ENCODE measurements at places on chromosomes 4 and X. TPM values are rescaled to one million over a fixed set of nuclear protein-coding genes. Genes with fewer than 3 reads are reported as not detected.

DNA sequence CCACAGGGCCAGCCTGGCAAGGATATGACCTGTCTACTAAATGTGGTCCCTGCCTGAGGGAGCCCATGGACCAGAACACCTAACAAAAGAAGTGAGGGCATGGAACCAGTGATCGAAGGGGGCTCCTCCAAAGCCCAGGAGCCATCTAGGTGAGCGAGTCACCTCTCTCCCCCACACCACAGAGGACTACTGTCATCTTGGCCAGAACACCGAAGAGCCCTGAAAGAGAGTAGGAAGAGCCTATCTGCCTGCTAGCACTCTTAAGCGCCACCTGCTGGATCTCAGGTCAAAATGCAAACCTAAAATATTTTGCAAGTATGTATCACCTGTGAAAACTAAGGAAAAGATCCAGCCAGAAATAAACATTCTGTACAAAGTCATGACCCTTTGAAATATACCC, 137.9 kb upstream of the ZXDB start:
- no peaks in the 10 kb centered on the region for H3K27me3 ChIP-seq
- H3K4me1 ChIP-seq, result no peaks in the 10 kb centered on the region
- H3K27ac ChIP-seq, result no peak overlapping the region
- H3K36me3 ChIP-seq, result no peaks in the 10 kb centered on the region
- no peak for DNase-seq
- H3K4me3 ChIP-seq, result no peak overlapping the region

- no peaks in the 10 kb centered on the region for H3K27me3 ChIP-seq
- no peak overlapping the region for H3K4me3 ChIP-seq
- H3K4me1 ChIP-seq, result peaks cover 10% of the 10 kb centered on the region
- no peaks in the 10 kb centered on the region for H3K36me3 ChIP-seq
- H3K27ac ChIP-seq, result no peak overlapping the region
Measured at GRCh38 chr4:165612936-165613335, 234.1 kb downstream of the CPE start.

GRCh38 chrX:48076343-48076742, 4.9 kb upstream of the ZNF630 start:
- no peaks in the 10 kb centered on the region for H3K36me3 ChIP-seq
- H3K4me1 ChIP-seq, result no peaks in the 10 kb centered on the region
- H3K4me3 ChIP-seq, result no peak overlapping the region
- no peak for DNase-seq
- H3K27me3 ChIP-seq, result no peaks in the 10 kb centered on the region
- no peak overlapping the region for H3K27ac ChIP-seq

Gene SUV39H1
- 2.6 TPM for total RNA-seq

DNA sequence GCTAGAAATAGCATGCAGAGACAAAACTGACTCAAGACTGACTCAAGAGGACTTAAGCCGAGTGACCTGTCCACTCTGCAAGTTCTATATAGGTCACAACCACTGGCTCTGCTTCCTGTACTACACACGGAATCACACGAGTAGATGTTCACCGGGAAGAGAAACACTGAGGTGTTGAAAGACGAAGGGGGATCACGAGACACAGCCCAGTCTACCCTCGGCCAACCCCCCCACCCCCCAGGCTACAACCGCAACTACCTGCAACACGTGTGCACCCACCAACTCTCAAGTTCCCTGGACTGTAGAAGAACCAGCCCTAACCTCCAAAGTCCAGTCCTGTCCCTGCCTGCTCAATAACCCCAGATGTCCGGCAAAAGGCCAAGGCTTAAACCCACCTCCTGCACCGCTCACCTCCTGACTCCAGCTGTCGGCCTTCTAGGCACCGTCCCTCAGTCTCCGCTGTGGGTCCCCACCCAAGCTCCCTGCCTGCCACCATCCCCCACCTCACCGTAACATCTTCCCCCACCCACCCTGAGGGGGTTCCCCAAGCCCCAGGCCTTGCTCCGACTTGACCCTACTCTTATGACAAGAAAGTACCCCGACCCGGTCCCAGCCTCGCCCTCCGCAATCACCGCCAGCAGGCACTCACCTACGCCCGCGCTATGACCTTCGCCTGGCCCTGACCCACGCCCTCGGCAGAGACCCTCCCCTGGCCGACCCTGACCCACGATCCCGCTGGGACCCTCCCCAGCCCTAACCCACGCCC, 739 bp downstream of the GAK start:
- peaks cover 62% of the 10 kb centered on the region for H3K4me1 ChIP-seq
- DNase-seq, result no peak
- H3K27ac ChIP-seq, result peak overlapping the region; percentile 93
- no peaks in the 10 kb centered on the region for H3K27me3 ChIP-seq

DNA sequence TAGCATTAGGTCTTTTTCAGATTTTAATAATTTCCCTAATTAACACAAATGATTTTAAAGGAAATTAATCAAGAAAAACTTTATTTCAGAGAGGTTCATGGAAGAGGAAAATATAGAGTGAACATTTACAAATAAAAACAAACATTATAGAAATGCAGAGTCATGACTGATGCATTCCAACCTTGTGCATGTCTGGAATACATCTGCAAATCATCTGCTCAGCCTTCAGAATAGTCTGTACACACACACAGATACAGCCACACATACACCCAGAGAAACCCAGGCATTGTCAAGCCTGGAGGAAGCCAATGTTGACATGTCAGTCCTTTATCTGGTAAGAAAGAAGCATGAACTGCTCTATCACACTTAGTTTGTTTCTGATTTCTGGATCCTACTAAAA, 61.3 kb upstream of the NFKB1 start:
- peak overlapping the region; percentile 56 for H3K27ac ChIP-seq
- no peaks in the 10 kb centered on the region for H3K36me3 ChIP-seq
- no peaks in the 10 kb centered on the region for H3K27me3 ChIP-seq
- H3K4me3 ChIP-seq, result no peak overlapping the region

- peaks cover 14% of the 10 kb centered on the region for H3K4me1 ChIP-seq
- no peak overlapping the region for H3K4me3 ChIP-seq
- H3K27me3 ChIP-seq, result no peaks in the 10 kb centered on the region
Measured at GRCh38 chr4:8125526-8126056, 33.0 kb downstream of the ABLIM2 start.

DNA sequence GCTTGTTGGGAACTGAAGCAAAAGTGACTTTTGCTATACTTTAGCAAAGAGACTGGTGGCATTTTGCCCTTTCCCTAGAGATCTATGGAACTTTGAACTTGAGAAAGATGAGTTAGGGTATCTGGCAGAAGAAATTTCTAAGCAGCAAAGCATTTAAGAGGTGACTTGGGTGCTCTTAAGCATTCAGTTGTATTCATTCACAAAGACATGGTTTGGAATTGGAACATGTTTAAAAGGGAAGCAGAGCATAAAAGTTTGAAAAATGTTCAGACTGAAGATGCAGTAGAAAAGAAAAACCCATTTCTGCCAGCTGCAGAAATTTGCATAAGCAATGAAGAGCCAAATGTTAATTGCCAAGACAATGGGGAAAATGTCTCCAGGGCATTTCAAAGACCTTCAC, 21.6 kb downstream of the AIMP1 start:
- no peak overlapping the region for H3K4me3 ChIP-seq
- DNase-seq, result no peak
- H3K4me1 ChIP-seq, result no peaks in the 10 kb centered on the region
- no peak overlapping the region for H3K27ac ChIP-seq
- H3K36me3 ChIP-seq, result peaks cover 81% of the 10 kb centered on the region

GRCh38 chr4:24160358-24160757, 270.5 kb upstream of the PPARGC1A start:
- H3K4me3 ChIP-seq, result no peak overlapping the region
- H3K27ac ChIP-seq, result no peak overlapping the region
- H3K4me1 ChIP-seq, result no peaks in the 10 kb centered on the region
- H3K27me3 ChIP-seq, result no peaks in the 10 kb centered on the region

DNA sequence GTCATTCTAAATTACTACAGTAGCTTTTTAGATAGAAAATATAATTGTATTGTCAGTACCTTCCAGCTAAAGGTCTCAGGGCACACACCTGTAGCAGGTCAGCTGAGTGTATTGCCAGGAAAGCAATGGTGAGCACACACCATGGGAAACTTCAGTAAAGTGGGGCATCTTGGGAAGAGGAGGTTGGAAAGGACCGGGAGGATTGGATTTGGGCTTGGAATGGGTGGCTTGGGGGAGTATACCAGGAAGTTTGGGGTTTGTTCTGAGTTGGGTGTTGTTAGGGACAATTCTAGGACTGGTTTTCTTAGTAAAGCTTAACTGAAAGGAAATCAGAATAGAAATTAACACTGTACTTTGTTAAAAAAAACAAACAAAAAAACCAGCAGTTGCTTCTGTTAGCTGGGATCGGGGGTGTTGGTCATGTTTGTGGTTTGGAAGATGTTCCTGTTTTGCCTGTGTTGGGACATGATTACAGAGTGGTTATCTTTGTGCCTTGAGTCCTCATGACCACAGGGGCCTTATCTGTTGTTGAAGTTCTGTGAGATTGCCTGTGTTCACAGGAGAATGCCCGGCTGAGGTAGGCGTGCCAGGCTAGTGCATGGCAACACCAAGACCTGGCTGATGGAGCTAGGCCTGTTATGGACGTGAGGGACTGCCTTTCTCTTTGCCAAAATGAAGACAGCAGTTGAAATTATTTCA, 35.1 kb downstream of the PRIMPOL start:
- peaks cover 12% of the 10 kb centered on the region for H3K4me1 ChIP-seq
- peaks cover 21% of the 10 kb centered on the region for H3K36me3 ChIP-seq
- no peak for DNase-seq
- H3K27me3 ChIP-seq, result no peaks in the 10 kb centered on the region
- H3K4me3 ChIP-seq, result no peak overlapping the region
- no peak overlapping the region for H3K27ac ChIP-seq

- H3K4me3 ChIP-seq, result no peak overlapping the region
- H3K36me3 ChIP-seq, result no peaks in the 10 kb centered on the region
- no peaks in the 10 kb centered on the region for H3K27me3 ChIP-seq
Measured at GRCh38 chr4:96009427-96010119, 169.7 kb downstream of the PDHA2 start.

GRCh38 chr4:70372760-70373159, 10.2 kb upstream of the SMR3B start:
- H3K4me1 ChIP-seq, result no peaks in the 10 kb centered on the region
- no peak overlapping the region for H3K4me3 ChIP-seq
- DNase-seq, result no peak

DNA sequence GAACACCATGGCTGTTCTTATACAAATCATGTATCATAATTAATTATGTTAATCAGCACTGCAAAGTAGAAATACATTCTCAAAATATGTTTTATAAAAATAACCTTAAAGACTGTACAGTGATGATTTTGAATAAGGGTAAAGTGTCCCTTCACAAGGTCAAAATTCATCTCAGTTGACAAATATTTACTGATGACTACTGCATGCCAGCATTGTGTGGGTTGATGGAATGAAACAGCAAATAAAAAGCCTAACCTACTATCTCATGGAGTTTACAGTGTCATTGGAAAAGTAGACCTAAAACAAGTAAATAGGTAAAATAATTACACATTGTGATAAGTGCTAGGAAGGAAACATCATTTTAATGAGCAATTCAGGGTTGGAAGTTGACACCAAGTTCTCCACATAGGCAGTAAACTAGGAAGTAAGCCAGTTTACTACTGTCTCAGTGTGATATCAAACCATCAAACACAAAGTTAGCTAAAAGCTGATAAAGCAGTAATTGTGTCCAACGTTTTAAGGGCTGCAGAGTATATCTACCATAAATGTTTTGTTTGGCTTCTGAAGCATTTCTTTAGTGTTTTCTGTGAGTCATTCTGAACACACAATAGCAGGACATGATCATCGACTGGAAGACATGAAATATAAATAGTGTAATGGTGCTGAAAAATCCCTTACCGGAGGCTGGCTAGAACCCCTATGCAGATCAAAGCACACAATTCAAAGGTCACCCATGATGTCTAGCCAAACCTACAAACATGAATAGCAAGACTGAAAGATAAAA, 221.8 kb downstream of the DACH2 start:
- no peaks in the 10 kb centered on the region for H3K4me1 ChIP-seq
- H3K4me3 ChIP-seq, result no peak overlapping the region
- H3K27me3 ChIP-seq, result no peaks in the 10 kb centered on the region
- H3K27ac ChIP-seq, result no peak overlapping the region
- no peak for DNase-seq
- no peaks in the 10 kb centered on the region for H3K36me3 ChIP-seq

Gene NWD2
- total RNA-seq, result not detected

Gene GABRA4
- total RNA-seq, result 33.7 TPM

DNA sequence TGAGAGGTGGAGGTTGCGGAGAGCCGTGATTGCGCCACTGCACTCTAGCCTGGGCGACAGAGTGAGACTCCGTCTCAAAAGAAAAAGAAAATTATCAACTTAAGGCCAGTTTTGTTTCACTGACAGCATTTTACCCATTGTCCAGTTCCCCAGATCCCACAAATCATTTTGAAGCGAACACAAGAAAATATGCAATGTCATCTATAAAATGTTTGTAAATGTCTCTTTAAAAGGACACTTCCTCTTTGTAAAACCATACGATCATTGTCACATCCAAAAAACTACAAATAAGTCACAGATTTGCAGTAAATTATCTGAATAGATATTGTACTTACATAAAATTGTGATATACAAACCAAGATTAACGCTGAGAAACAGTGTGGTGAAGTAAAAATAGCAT, 147.6 kb downstream of the ATRX start:
- H3K27ac ChIP-seq, result no peak overlapping the region
- peaks cover 3% of the 10 kb centered on the region for H3K4me1 ChIP-seq
- H3K36me3 ChIP-seq, result peaks cover 35% of the 10 kb centered on the region
- H3K4me3 ChIP-seq, result no peak overlapping the region
- H3K27me3 ChIP-seq, result no peaks in the 10 kb centered on the region

Gene PLCXD1
- total RNA-seq, result 4.0 TPM

GRCh38 chr4:94686086-94686485, 71.7 kb upstream of the BMPR1B start:
- no peak overlapping the region for H3K27ac ChIP-seq
- H3K36me3 ChIP-seq, result no peaks in the 10 kb centered on the region
- DNase-seq, result no peak
- H3K27me3 ChIP-seq, result no peaks in the 10 kb centered on the region
- no peaks in the 10 kb centered on the region for H3K4me1 ChIP-seq

Gene HS6ST2
- total RNA-seq, result 0.19 TPM

DNA sequence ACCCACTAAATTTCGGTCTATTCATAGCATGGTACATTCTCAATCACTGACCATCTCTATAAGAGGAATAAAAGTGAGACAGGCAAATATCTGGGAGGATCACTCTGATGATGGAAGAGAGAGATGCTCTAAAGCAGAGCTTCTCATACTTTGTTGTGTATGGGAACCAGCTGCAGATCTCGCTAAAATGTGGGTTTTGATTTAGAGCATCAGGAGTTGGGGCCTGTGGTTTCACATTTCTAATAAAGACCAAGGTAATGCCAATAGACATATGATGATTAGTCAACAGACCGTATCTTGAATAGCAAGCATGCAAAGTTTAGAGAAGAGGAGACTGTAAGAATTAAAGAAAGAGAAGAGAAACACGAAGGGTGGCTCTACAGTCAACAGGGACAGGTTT, 107.4 kb upstream of the FTHL17 start:
- no peak overlapping the region for H3K27ac ChIP-seq
- H3K27me3 ChIP-seq, result no peaks in the 10 kb centered on the region
- peaks cover 6% of the 10 kb centered on the region for H3K36me3 ChIP-seq
- no peak for DNase-seq
- H3K4me1 ChIP-seq, result peaks cover 11% of the 10 kb centered on the region
- H3K4me3 ChIP-seq, result no peak overlapping the region

Gene ACE2
- 14.0 TPM for total RNA-seq

- no peaks in the 10 kb centered on the region for H3K4me1 ChIP-seq
- no peak overlapping the region for H3K27ac ChIP-seq
- DNase-seq, result no peak
- H3K4me3 ChIP-seq, result no peak overlapping the region
Measured at GRCh38 chr4:77284036-77284435, 127.0 kb downstream of the CCNG2 start.

Gene SMC1A
- total RNA-seq, result 35.9 TPM

- no peaks in the 10 kb centered on the region for H3K36me3 ChIP-seq
- DNase-seq, result no peak
- no peaks in the 10 kb centered on the region for H3K27me3 ChIP-seq
- no peak overlapping the region for H3K4me3 ChIP-seq
Measured at GRCh38 chrX:29233592-29234183, 646.4 kb downstream of the IL1RAPL1 start.

All from left ventricle myocardium inferior (tissue), 1 donor.